ENCODE measurements at places on chromosomes 5 and 9. TPM values are rescaled to one million over a fixed set of nuclear protein-coding genes. Genes with fewer than 3 reads are reported as not detected.

CTXN3 gene
- not detected for total RNA-seq

FAM169A gene
- not detected for total RNA-seq

SPINK13 gene
- not detected for total RNA-seq

YTHDC2 gene
- total RNA-seq, result 16.2 TPM

MYOZ3 gene
- 0.54 TPM for total RNA-seq

All from cardiac atrium fibroblast (primary cell).